Lower leg skin (tissue), 4 donors: ENCODE measurements at places on chromosomes 1 and 21. TPM values are rescaled to one million over a fixed set of nuclear protein-coding genes. Genes with fewer than 3 reads are reported as not detected.

- DNase-seq = no peak
Observed at GRCh38 chr21:25539606-25540005, 67.7 kb downstream of the MRPL39 start.

DNA sequence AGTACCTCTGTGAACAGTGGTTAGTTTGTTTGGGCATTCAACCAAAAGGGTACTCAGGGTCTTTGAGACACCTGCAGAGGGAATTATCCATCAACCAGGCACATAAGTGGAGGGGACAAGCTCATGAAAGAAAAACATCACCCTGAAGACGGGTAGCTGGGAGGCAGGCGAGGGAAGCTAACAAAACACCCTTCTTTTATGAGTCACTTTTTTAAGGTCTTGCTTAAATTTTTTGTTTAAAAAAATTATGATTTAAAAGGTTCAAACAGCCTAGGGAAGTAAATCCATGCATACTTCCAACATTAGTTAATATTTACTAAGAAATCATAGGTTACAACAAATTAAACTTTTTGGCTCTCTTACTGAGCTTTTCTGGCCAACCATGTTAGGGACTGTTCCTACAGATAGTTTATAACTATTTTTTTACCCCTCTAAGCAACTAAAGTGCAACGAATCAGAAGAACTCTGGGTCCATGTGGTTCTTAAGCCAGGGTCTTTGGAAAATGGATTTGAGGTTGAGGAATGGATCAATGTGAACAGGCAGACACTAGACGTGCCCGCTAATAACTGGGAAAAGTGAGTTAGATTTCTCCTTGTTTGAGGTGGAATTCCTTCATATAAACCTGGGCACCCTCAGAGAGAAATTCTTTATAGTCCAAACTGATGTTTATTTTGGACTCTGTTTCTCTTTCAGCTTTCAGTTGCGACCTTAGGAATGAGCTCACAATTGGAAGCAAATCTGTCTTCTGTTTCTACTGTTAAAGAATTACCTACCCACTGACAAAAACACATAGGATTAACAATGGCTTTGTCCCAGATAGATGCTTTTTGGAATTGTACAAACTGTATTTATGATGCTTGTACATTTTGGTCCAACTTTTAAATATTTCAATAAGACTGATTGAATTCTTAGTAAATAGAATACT lies 123.0 kb downstream of the LYPLAL1 start:
- no peak for DNase-seq

DNA sequence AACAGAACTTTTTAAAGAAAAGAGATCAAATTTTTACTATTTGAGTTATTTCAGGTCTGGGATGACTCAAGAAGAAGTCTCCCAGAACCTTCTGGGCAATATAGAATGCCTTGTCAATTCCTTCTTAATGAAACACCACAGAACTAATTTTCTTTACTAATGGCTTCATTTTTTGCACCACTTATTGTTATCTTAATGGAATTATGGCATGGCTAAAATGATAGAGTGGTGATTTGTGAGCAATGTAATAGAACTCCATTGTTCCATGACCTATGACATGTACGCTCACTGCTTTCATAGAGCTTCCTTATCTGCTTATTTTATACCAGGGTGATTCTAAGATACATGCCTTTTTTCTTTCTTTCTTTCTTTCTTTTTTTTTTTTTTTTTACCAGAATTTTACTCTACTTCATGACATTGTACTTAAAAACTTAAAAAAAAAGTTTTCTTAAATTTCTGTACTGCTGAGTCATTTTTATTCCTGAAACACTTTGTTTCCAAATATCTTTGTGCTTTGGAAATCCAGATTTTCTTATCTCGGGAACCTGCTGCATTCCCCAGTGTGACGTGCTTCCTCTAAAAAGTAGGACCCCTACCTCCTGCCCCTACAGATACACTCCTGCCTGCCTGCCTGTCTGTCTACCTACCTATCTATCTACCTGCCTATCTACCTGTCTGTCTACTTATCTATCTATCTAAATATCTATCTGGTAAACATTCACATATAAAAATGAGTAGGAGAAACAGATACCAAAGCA lies 284.9 kb downstream of the PBX1 start:
- DNase-seq = no peak

OR2T11 gene
- total RNA-seq = not detected

CCDC185 gene
- total RNA-seq = not detected

LAMC2 gene
- total RNA-seq = 33.0 TPM
